ENCODE measurements at places on chromosomes 6 and 20.

DNA sequence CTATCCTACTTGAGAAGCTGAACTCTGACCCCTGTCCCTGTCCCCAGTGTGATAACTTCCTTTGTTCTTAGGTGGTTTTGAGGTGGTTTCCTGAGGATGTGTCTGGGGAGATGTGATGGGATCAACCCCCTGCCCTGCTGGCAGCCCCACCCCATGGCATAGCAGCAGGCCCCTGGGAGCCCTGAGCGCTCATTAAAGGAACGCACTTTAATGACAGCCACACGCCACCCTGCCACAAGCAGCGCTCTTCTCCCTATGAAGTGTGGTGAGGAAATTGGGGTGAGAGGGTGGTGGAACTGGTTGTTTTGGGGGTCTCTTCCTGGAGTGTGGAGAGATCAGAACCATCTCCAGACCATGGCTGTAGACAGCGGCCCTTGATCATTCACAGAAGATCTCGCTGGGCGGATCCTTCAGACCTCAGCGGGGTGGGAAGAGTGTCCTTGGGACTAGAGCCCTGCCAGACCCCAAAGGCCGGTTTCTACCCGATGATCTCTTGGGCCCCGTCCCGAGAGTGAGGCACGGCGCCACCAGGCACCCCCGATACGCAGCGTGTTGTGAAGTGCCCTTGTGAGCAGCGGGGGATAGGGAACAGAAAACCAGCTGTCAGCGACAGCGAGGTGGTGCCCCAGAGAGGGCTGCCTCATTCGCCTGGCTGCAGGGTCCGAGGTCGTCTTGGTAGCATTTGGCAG lies 45.4 kb downstream of the SYNJ2 start:
- H3K4me1 ChIP-seq = peaks cover 27% of the 10 kb centered on the region
- H3K4me3 ChIP-seq = no peak overlapping the region
- no peak for DNase-seq
- no peaks in the 10 kb centered on the region for H3K36me3 ChIP-seq
- H3K27me3 ChIP-seq = no peaks in the 10 kb centered on the region

DNA sequence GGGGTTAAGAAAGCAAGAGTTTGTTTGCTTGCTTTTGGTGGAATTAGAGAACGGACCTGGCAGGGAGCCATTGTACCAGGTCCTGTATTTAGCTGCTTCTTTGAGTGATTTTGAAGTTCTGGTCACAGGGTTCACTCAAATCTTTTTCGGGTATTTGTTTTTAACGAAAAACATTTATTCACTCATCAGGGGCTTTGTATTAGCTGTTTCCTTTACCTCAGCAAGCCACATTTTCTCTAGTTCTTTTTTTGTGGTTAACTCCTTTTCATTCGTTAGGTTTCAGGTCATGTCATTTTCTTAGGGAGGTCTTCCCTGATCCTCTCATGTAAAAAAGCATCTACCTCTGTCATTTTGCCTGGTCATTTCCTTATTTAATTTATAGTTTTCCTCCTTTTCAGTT lies 1502.2 kb downstream of the GRIK2 start:
- no peaks in the 10 kb centered on the region for H3K4me1 ChIP-seq
- DNase-seq = no peak
- no peak overlapping the region for H3K27ac ChIP-seq
- H3K4me3 ChIP-seq = no peak overlapping the region

GRCh38 chr20:52683761-52684160 lies 288.4 kb upstream of the TSHZ2 start:
- H3K27me3 ChIP-seq = no peaks in the 10 kb centered on the region
- no peak overlapping the region for H3K4me3 ChIP-seq
- no peak overlapping the region for H3K27ac ChIP-seq
- DNase-seq = no peak

DNA sequence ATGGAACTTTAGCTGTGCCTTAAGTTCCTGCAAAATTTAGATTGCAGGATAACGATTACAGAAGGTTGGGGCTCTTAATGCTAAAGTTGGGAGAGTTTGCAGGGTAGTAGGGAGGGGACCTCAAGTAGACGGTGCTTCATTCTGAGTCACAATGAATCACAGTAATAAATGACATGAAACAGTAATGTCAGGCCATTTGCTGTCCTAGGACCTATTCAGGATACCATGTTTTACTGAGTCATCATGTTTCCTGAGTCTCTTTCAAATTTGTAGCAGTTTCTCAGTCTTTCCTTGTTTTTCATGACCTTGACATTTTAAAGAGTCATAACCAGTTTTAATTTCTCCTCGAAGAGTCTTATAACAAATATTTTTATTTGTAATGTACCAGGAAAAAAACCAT lies 406.9 kb upstream of the MAP3K7 start:
- DNase-seq = no peak
- H3K4me3 ChIP-seq = no peak overlapping the region
- no peaks in the 10 kb centered on the region for H3K36me3 ChIP-seq

DNA sequence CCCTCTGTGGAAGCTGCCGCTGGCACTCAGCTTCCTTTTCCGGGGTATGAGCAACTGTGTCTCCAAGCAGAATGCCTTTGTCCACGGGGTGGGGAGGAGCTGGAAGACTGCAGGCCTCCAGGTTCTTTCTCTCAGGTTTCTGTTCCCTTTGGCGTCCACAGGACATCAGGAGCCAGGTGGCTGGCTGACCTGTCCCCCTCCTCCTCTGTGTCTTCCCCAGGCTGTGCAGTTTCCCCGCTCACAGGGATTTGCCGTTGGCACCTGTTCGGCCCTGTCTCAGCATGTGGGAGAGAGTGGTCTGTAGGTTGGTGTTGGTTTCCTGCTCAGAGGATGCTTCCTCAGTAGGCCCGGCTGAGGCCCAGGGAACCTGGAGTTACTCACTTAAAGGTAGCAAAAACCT lies 43.5 kb downstream of the CDS2 start:
- no peaks in the 10 kb centered on the region for H3K27me3 ChIP-seq
- DNase-seq = no peak
- H3K27ac ChIP-seq = no peak overlapping the region

GRCh38 chr6:122472022-122472340 lies 374 bp upstream of the SERINC1 start:
- no peaks in the 10 kb centered on the region for H3K27me3 ChIP-seq
- peaks cover 37% of the 10 kb centered on the region for H3K4me1 ChIP-seq
- peaks cover 7% of the 10 kb centered on the region for H3K36me3 ChIP-seq
- H3K4me3 ChIP-seq = peak overlapping the region; percentile 99
- no peak for DNase-seq
- H3K27ac ChIP-seq = peak overlapping the region; percentile 99

DNA sequence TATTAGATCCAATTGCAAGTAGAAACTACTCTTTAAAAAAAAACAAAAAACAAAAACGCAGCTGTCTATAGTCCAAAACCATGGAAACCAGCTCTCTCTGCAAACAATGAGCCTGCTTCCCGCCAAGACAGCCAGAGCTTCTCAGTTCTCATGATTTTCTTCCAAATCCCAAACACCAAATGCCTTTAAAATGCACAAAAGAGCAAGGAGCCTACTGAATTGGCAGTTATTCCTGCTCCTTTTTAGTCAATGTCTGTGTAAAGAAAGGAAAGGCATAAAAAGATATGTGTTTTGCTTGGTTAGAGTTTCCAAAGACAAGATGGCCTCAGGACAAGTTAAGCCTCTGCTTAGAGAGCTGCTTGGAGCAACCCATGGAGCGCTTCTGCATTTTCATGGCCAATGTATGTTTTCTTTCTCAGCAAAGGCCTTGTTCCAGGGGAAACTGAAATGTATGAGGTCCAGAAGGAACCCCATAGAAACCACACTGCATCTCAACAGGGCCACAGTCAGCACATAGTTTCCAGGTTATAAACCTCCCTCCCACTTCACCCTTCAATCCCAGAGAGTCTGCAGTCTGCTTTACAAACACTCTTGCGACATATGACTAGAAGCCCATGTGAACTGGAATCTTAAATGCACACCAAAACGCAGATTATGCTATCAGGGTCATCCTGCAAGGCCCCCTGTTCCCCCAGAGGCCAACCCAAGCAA lies 209.3 kb upstream of the TAB2 start:
- H3K4me1 ChIP-seq = no peaks in the 10 kb centered on the region
- no peak for DNase-seq
- no peaks in the 10 kb centered on the region for H3K36me3 ChIP-seq
- H3K27ac ChIP-seq = no peak overlapping the region
- no peak overlapping the region for H3K4me3 ChIP-seq

GRCh38 chr6:140311146-140311545 lies 936.7 kb upstream of the CITED2 start:
- H3K27me3 ChIP-seq = no peaks in the 10 kb centered on the region
- no peaks in the 10 kb centered on the region for H3K36me3 ChIP-seq
- no peak overlapping the region for H3K27ac ChIP-seq
- no peak overlapping the region for H3K4me3 ChIP-seq
- H3K4me1 ChIP-seq = no peaks in the 10 kb centered on the region

DNA sequence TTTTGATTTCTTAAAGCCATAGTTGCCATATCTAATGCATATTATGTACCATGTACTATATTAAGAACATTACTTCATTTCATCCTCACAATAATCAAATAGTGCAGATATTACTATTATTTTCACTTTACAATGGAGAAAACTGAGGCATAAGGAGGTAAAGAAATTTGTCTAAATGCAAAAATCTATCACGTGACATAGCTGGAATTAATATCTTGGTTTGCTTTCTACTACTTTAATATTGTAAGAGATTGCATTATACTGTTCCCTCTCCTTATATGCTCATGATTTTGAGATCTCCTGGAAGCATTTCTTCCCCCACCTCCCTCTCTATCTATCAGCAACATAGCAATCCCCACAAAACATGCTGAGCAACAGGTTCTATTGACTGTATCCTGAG lies 330.8 kb upstream of the SPTLC3 start:
- no peak overlapping the region for H3K4me3 ChIP-seq
- DNase-seq = no peak
- no peaks in the 10 kb centered on the region for H3K4me1 ChIP-seq
- no peaks in the 10 kb centered on the region for H3K27me3 ChIP-seq
- no peak overlapping the region for H3K27ac ChIP-seq
- H3K36me3 ChIP-seq = no peaks in the 10 kb centered on the region

DNA sequence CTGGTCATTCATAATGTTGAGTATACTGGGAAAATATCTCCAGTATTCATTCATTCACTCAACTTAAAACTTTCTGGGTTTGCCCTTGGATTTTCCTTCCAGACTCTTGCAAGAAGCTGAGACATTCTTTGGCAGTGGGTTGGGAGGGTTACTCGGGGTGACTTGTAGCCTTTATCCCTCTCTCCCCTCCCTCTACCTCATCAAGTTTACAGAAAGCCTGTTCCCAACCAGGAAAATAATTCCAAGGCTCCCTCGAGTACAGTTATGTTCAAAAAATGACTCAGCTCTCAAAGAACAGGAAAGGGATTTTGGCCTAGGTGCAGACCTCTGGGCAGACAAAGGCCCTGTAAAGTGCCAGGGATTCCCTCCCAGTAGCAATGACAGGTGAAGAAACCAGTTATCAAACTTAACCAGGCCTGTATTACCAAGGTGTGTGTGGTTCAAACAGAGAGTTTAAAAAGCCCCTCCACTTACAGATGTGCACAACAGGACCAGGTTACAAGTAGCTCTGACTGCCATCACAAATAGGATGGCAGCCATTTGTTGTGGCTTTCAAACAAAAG lies 22.2 kb downstream of the FKBP1A start:
- no peaks in the 10 kb centered on the region for H3K4me1 ChIP-seq
- no peaks in the 10 kb centered on the region for H3K27me3 ChIP-seq
- no peak for DNase-seq
- H3K36me3 ChIP-seq = peaks cover 68% of the 10 kb centered on the region
- H3K27ac ChIP-seq = no peak overlapping the region

DNA sequence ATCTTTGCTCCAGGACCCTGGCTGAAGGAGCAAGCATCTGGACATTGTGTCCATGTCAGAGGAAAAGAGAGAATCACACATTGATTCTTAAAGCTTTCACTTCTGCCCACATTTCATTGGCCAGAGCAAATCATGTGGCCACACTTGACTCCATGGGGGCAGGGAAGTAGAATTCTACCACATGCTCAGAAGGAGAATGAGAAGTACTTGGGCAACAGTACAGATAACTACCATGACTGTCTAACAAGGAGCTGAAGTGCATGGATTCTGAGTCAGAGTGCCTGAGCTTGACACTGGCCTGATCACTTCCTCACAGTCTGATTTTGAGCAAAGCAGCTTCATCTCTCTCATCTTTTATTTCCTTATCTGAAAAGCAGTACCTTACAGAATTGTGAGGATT lies 38.6 kb downstream of the GHRH start:
- H3K4me1 ChIP-seq = no peaks in the 10 kb centered on the region
- H3K27me3 ChIP-seq = no peaks in the 10 kb centered on the region
- H3K4me3 ChIP-seq = no peak overlapping the region
- DNase-seq = peak; percentile 5
- H3K27ac ChIP-seq = no peak overlapping the region
- peaks cover 86% of the 10 kb centered on the region for H3K36me3 ChIP-seq

DNA sequence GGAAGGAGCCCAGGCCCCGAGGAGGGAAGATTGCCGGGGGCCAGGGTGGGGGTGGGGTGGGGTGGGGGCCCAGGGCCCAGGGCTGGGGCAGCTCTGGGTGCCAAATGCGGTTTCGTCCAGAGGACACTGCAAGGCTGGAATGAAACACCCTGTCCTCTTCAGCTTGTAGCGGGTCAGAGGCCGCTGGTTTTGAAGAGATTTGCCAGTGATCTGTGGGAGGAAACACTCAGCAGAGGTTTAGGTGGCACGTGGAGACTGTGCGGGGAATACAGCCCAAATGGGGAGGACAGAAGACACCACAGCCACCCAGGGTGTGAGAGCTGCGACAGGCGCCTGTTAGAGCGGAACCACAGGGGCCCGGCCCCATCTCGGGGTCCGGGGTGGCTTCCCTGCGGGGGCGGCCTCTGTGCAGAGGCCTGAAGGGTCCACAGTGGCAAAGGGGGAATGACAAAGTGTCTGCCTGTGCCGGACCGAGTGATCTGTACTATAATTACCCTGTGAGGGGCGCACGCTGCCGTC lies 29.2 kb downstream of the FRMD1 start:
- no peaks in the 10 kb centered on the region for H3K27me3 ChIP-seq
- no peaks in the 10 kb centered on the region for H3K4me1 ChIP-seq
- H3K4me3 ChIP-seq = no peak overlapping the region
- no peak overlapping the region for H3K27ac ChIP-seq
- no peaks in the 10 kb centered on the region for H3K36me3 ChIP-seq
- no peak for DNase-seq

DNA sequence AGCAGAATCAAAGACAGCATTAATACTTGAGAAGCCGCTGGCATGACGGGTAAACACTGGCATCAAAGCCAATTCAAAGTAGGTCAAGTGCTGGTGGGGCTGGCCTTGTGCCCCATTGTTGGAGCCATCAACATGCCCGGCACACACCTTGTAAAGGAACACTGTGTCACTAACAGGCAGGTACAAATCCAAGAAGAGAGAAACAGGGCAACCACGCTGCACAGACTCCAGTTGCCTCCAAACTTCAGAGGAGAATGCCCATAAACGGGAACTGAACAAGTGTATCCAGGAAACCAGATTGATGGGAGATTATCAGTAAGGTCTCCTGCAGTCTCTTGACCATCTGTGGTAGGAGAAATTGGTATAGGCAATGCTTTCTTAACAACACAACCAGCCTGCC lies 127.0 kb upstream of the STXBP5 start:
- H3K36me3 ChIP-seq = no peaks in the 10 kb centered on the region
- no peaks in the 10 kb centered on the region for H3K4me1 ChIP-seq
- H3K27me3 ChIP-seq = no peaks in the 10 kb centered on the region
- DNase-seq = no peak

GRCh38 chr20:58233881-58234528 lies 5.6 kb upstream of the ANKRD60 start:
- peaks cover 2% of the 10 kb centered on the region for H3K27me3 ChIP-seq
- peak; percentile 23 for DNase-seq
- peaks cover 2% of the 10 kb centered on the region for H3K36me3 ChIP-seq
- H3K4me3 ChIP-seq = no peak overlapping the region
- H3K4me1 ChIP-seq = peaks cover under 1% of the 10 kb centered on the region
- no peak overlapping the region for H3K27ac ChIP-seq

- no peak for DNase-seq
- H3K27me3 ChIP-seq = no peaks in the 10 kb centered on the region
- H3K27ac ChIP-seq = no peak overlapping the region
- no peaks in the 10 kb centered on the region for H3K36me3 ChIP-seq
- H3K4me3 ChIP-seq = no peak overlapping the region
Observed at GRCh38 chr20:61960836-61961235, 104.8 kb downstream of the TAF4 start.

Measured in CD4-positive, CD25-positive, alpha-beta regulatory T cell (primary cell).